Stimulated activated CD8-positive, alpha-beta memory T cell treated with anti-CD3 and anti-CD28 coated beads, Interleukin-4, amount 100 ng/mL, for 1 hour (primary cell): ENCODE measurements at places on chromosomes 16 and 17.

- no peak for DNase-seq
Measured at GRCh38 chr16:86428729-86429517, 81.4 kb upstream of the FOXF1 start.

DNA sequence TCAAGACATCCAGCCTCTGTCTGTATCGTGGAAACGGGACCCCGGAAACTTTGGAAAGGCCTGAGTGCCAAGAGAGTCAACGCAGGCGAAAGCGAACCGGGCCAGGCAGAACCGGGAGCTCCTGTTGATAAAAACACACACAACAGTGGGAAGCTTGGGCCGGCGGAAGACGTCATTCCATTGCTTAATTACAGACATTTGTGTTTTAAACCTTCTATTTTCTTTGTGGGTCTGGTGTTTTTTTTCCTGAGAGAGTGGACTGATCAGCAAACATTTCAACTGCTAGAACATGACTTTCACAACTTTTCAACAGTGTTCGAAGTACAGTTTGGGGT is 878 bp upstream of the RNF157 start:
- DNase-seq: no peak

GRCh38 chr17:75570034-75570676 is 17.4 kb upstream of the MYO15B start:
- no peak for DNase-seq

DNA sequence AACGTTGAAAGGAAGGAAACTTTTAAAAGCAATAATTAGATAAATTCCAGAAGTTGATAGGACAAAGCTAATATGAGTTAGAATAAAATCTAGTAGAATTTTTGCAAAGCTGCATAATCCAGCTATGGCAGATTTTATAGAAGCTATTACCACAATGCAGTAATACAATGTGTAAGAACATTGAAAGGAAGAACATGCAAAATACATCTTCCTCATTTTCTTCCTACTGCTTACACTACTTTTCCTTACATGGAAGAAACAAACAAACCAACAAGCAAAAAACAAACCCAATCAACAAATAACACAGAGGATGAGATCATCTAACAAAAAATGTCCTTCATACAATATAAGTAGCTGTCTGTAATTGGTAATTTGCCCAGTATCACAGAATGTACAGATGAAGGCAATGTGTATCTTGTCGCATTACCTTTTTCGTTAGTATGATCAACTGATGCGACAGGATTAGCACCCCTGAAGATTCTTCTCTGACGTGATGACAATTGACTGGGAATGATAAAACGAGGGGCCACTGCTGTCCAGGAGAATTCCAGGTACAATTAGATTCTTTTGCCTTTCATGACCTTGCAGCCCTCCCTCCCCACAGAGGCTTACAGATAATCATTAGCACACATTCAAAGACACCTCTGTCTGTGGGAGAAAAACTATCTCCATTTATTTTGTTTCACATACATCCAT is 21.2 kb upstream of the LRRC37A start:
- no peak for DNase-seq

DNA sequence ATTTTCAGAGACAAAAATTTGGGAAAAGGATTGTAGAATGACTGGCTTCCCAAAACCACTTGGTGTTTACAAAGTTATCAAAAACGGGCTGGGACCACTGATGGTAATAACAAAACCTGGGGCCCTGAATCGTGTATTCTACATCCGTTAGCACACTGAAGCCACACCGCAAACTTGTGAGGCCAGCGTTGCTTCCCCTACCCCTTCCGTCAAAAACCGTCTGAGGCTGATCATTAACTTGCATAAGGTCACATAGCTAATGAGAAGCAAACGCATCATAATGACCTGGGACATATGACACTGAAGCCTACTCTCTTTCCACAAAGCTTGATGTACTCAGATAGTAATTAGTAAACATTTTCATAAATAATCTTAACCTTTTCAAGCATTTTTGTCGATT is 704.3 kb downstream of the MAF start:
- no peak for DNase-seq

DNA sequence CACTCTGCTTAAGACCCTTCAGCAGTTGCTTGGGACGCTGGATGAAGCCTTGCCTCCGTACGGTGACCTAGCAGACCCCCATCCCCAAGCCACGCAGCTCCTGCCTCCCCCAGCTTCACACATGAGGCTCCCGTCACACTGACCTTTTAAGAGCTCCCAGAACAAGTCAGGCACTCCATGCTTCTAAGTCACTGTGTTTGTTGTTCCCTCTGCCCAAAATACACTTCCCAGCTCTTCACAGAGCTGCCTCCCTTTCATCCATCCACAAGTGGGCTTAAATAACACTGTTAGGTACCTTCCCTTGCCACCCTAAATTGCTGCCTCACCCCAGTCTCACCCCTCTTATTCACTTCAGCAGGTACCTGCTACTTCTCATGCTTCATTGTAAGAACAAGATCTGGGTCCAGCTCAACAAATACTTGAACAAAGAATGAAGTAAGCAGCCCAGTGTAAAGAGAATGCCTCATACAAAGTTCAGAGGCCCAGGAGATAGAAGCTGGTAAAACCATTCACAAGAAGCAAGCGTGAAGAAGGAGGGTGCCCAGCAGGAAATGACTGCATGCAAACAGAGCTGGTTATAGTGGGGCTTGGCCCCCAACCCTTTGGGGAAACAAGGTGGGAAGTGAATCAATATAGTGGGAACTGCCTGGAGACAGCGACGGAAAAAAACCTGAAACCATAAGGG is 5.8 kb downstream of the ZC3H7A start:
- DNase-seq: no peak

DNA sequence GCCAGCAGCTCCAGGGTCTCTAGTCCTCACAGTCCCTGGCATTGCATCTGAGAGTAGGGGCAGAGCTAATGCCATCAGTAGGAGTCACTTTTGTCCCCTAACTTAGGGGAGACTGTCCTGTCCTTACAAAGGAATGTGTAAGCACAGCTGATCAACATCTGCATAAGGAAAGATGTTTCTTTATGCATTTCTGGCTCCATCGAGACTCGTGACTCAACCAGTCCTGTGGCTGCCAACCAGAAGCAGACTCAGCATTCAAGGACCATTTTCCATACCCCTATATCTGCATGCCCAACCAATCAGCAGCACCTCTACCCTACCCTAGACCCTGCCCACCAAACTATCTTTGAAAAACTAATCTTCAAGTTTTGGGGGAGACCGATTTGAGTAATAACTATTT is 8.2 kb upstream of the MPP2 start:
- DNase-seq: no peak

DNA sequence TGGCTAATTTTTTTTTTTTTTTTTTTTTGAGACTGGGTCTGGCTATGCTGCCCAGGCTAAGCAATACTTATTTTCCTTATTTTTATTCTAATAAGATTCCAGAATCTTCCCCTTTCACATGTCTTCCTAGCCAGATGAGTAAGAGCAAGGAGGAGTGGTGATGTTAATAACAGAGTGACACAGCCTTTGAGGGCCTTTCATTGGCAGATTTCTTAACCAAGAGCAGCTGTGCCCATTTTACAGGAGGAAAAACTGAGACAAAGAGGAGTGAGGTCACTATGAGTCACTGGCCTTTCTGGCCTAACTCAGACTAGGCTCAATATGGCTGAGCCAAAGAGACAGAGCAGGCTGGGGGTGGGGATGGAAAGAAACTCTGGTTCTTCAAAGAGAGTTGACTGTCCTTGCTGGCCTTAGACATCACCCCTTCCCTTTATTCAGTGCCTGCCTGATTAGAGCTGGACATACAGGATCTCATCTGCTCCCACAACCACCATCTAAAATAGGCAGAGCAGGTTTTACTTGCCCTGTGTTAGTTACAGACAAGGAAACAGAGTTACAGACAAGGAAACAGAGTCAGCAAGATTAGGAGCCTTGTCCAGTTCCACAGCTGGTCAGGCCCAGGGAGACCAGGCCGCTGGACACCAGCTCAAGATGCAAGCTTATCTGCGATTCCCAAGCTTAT is 50.0 kb upstream of the TOB1 start:
- no peak for DNase-seq

DNA sequence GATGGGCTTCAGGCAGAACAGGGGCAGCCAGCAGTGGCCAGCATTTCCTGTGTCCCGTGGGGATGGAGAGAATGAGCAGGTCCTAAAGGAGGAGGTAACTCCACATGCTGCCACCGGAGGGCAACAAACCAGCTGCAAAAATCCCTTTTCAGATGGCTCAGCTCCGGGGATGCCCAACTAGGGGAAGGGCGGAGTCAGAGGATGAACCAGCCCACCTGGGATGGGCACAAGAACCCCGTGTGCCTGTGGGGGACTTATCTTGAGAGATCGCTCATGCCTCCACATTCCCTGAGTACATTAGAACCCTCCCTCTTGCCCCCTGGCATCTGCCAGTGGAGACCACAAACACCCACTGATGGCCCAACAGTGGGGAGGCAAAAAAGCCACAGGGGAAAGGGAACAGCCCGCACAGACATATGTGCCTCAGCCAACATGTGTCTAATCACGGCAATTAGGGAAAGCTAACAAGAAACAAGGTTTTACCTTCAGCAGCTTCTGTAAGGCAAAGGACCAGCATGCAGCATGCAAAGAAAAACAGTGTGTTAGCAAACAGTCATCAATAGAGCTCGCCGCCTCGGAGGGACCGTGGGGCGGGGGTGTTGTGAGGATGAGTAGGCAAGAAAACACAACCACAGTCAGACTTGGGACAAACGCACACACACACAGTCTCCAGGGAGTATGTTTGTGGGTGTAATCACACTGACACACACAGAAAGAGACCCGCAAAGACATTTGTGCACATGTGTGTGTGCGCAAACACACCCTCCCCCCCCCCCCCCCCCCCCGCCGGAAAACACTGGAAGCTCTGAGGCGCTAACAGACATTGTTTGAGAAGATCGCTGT is 64.0 kb downstream of the MYO18A start:
- no peak for DNase-seq

DNA sequence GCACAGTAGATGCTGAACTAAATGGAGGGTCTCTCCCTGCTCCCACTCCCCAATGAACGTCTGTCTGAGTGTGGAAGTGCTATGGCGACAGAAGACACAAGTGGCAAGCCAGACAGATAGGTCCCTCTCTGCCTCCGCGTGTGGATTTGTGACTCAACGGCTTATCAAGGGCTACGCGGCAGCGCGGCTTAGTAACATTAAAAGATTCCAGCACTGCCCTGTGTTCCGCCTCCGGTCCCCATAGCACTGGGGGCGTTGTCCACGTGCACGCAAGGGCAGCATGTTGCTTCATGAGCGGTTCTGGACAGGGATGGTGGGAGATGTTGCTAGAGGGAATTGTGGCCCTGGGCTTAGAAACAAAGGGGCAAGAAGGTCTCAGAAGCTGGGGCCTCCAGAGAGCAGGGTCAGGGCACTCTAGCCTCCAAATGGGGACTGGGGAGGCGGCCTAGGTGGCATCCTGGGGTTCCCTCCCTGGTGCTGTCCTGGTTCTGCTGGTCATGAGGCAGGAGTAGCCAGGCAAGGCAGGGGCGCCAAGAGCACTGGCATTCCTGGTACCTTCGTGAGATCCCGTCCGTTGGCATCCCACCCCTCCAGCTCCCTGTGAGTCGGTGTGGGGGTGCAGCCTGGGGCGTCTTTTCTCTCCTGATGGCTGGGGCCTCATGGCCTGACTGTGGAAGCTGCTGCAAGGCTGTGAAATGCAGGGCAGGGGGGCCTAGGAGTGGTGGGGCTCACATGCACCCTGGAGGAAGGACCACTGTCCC is 9.1 kb downstream of the CRHR1 start:
- no peak for DNase-seq

DNA sequence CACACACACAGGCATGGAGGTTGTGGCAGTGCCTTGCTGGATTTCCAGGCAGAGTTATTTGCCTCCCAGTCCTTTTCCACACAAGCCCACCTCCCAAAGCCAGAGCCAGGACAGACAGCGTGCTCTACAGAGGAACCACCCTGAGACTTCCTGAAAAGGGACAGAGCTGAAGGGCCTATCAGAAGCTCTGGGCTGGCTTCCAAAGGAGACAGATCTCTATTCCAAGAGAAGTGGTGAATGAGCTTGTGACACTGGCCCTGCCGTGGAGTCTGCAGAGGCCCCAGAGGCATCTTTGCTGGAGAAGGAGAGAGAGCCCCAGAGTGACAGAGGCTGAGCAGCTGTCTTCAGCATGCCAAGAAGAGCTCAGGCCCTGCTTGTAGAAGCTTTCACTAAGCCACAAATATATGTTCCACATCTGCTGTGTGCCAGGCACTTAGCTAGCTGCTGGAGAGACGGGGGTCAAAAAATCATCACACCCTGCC is 8.3 kb upstream of the LPCAT2 start:
- no peak for DNase-seq

DNA sequence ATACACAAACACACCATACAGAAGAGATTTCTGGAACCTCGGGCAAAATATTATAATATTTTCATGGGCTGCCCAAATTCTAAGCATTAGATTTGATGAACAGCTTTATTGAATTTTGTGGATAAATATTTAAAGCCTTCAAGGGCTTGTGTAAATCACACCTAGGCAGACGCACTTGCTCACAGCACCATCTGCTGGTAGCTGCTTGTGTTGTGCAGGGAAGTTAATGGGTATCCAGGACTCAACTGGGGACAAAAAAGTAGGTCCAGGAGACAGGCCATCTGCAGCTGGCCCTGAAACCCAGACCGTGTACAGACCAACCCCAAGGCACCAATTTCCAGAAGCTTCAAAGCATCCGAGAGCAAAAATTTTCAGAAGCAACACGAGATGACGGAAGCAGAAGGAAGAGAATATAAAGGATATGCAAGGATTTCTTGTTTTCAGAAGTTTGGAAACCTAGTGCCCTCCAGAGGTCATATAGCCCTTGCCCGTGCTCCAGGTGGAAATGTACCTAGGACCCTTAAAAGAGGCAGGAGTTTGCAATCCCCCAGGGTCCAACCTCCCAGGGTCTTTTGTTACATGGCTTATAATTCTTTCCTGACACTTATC is 140.0 kb downstream of the CHD9NB start:
- DNase-seq: no peak

GRCh38 chr16:11833951-11834695 is 17.2 kb downstream of the RSL1D1 start:
- no peak for DNase-seq

- no peak for DNase-seq
Measured at GRCh38 chr17:80729761-80730160, 185.1 kb downstream of the RPTOR start.

GRCh38 chr17:36856903-36857381 is 80.3 kb upstream of the LHX1 start:
- no peak for DNase-seq
